H1 (cell line): ENCODE measurements at places on chromosomes 1 and 21. TPM values are rescaled to one million over a fixed set of nuclear protein-coding genes. Genes with fewer than 3 reads are reported as not detected.

PLEKHN1 gene
- 1.5 TPM in 2 replicates for total RNA-seq

VWA5B1 gene
- 0.78 and 2.3 TPM in 2 replicates for total RNA-seq

AADACL4 gene
- total RNA-seq: 0.40 TPM in 1 of 2 replicates, not detected in the other

GJA4 gene
- 2.7 and 3.2 TPM in 2 replicates for total RNA-seq

- no peak for DNase-seq
These were observed 19.5 kb upstream of the SELENON start for GRCh38 chr1:25780318-25781129.

GRCh38 chr1:41343790-41344699 is 17.2 kb upstream of the FOXO6 start:
- DNase-seq: no peak
